ENCODE measurements at places on chromosomes 1 and 21.

DNA sequence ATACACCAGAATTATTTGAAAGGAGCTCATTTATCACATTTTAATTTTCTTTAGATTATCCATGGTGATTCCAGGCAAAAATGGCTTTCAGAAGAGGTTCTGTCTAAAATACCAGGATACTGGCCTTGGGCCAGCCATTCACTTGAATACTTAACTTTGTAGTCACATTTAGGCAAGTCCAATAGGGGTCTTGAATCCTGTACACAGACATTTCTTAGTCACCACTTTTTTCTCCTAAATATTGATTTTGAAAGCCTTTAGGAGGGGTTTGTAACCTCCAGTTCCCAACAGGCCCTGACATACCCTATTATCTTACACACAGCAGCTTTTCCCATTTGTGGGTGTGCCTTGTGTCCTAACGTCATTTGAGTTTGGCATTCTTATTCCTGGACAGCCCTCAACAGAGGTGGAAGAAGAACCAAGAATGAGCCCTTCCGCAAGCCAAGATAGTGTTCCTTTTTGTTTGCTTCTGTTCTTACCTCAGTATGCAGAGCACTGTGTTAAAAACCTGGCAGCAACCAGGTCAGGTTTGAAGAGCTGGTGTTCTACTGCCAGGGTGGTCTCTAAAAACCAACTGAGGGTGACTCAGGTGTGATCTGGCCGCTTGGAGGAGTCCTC lies 19.5 kb downstream of the MAP3K7CL start:
- peak; percentile 81 for DNase-seq

DNA sequence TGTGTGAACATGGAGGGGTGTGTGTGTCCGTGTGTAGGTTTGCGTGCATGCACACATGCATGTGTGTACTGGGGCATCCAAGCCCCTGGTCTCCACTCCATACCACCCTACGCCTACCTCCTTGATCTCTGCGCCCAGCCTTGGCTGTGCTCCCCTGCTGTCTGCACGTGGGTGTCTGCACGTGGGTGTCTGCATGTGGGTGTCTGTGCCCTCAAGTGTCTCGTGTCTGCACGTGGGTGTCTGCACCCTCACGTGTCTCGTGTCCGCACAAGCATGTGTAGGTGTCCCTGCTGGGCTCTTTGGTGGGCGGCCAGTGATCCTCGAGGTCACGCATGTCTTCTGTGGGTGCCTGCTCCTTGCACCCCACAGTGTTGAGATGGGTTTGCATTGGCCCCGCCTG lies 21.1 kb downstream of the RNF223 start:
- DNase-seq: no peak

GRCh38 chr21:35645991-35646390 lies 414.3 kb downstream of the SETD4 start:
- DNase-seq: no peak

DNA sequence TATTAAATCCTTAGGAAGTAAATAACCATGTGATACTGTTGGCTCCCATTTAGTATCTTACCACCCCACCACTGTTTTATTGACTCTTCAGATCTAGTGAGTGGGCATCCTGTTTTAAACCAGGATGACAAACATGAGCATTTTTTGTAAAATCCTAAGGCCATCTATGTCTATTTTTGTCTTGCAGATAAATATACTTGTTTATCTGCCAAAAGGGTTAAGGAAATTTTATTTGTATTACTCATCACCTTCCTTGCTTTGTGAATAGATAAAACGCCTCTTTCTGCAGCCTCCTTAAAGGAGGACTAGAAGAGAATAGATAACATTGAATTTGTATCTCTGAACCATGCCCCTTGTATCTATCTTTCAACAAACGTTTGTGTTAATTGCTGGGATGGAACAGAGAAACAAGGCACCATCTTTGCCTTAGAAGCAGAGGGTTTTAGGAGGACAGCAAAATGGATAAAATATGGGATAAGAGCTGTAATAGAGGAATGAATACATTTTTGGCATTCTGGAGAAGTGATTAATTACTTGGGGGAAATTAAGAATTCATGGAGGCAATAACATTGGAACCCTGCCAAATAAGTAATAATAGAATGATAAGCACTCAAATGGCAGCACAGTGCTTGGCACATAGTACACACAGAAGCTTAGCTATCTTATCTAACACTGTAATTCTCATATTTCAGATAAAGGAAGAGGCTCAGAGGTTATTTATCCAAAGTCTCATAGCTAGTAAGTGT lies 14.7 kb downstream of the YTHDF2 start:
- DNase-seq: peak; percentile 61

- peak; percentile 60 for DNase-seq
These were observed 7.6 kb downstream of the EFHD2 start for GRCh38 chr1:15417059-15417934.

GRCh38 chr1:229199261-229200243 lies 71.4 kb upstream of the RAB4A start:
- DNase-seq: no peak

DNA sequence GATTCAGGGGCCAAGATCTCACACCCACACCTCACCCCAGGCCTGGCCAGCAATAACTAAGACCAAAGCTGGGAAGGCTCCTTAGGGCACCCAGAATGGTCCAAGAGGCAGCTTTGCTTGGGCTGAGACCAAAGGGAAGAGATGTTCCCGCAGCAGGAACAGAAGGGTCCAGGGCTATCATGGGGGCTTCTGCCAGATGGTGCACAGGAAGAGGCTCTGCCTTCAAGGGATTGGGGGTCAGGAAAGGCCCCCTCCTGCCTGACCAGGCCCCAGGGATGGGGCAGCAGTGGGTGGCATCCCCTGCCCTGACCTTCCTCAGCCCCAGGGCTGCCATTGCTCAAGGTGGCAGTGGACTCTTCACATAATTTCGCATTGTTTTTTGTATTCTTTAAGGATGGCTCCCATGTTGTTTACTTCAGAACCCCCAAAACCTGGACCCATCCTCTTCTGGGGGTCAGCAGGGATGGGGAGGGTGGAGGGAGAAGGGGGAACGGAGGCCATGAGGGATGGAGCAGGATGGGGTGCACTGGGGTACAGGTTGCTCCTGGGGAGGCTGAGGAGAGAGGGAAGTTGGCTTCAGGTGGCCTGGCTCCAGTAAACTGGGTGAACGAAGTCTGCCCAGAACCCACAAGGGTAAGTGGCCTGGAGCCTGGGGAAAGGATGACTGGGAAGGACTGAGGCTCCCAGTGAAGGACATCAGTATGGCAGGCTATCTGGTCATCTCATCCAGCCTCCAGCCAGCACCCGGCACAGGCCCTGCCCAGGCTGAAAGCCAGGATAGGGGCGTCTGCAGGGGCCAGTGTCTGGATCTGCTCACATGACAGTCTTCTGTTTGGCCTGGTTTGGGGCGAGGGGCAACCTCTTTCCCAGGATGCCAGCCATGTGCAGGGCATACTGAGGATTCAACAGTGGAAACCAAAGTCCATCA lies 2.6 kb upstream of the NADK start:
- DNase-seq: no peak

- no peak for DNase-seq
These were observed 18.2 kb downstream of the COQ8A start for GRCh38 chr1:226958300-226958699.

DNA sequence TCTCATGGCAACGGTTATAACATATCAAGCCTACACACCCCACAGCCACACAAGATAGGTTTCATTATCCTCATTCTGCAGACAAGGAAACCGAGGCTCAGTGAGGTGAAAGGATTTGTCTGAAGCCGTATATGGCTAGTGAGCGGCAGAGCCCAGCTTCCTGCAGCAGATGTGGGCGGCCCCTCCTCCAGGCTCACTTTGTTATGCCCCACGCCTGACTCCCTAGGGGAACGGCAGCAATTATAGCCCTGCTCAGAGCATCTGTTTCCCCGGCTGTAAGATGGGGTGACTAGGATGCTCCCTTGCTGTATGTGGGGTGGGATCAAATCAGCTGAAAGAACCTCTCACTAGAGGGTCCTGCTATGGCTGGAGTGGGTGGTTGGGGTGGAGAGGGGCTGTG lies 22.1 kb downstream of the GRHL3 start:
- no peak for DNase-seq

DNA sequence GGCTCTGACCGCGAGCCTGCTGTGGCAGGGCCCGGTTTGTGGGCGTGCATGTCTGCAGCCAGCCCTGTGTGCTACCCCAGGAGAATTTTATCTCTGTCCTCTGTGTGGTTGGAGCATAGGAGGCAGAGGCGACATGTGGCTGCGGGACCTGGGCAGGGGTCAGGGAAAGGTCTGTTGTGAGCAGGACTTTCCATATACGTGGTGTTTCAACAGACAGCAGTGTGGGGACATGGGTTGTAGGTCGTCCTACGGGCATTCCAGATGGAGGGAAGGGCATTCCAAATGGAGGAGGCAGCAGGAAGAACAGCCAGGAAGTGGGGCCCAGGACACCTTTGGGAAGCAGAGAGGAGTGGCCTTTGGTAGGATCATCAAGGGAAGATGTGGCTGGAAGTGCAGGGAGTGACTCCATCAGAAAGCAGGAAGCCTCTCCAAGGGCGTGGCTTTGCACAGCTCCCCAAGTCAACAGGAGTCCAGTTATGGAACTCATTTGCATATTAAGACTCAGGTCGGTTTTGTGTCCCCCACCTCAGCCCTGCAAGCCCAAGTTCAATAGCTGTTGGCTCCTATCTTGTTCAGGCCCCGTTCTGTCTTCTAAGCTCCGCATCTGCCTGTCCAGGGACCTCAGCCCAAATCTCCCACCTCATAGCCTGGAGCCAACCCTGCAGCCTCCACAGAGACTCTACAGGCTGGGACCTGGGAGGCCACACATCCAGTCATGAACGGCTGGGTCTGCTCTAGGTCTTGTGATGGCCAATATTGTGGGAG lies 309.1 kb downstream of the MATN1 start:
- no peak for DNase-seq

GRCh38 chr1:90387805-90388204 lies 329.3 kb downstream of the BARHL2 start:
- peak; percentile 19 for DNase-seq

DNA sequence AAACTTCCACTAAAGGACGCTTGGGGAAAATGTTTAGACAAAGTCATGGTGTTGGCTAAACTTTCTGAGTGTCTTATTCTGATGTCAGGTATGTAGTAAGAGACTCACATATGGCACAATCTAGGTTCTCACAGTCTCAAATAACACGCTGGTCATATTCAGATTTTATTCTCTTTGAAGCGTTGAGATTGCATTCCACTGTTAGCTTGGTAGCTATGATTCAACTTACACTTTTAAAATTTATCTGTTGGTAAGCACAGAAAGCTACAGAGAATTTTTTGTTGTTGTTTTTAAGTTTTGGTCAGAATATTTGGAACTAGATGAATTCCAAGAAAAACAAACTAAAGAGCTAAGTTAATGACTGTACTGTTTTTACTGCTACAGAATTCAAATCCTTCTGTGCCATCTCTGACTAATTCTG lies 126.7 kb downstream of the PRRX1 start:
- peak; percentile 13 for DNase-seq

- no peak for DNase-seq
These were observed 264.6 kb upstream of the B3GALT2 start for GRCh38 chr1:193451001-193451400.

DNA sequence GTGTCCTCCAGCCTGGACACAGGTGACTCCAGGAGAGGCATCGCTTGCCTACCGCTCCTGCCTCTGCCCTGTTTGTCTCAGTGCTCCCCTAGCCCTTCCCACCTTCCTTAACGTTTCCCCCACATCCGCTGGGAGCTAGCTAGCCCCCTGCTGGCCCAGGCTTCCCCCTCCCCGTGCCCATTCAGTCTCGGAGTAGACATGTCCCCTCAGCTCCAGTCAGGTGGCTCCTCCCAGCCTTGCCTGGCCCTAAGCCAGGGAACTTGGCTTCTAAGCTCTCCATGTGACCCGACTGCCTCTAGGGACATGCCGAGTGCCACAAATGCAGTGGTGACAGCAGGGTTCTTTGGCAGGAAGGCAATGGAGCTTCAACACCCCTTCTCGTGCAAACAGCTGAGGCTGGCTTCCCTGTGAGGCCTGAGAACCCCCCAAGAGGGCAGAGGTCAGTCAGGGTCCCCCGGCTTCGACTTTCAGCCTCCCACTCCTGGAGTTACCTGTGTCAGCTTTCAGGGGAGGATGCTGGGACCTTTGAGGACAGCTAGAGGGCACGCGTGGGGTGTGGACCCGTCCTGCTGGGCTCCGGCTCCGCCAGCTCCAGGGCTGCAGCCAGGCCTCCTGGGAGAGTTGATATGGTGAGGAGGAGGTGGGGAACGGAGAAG lies 16.2 kb downstream of the DRAXIN start:
- no peak for DNase-seq

DNA sequence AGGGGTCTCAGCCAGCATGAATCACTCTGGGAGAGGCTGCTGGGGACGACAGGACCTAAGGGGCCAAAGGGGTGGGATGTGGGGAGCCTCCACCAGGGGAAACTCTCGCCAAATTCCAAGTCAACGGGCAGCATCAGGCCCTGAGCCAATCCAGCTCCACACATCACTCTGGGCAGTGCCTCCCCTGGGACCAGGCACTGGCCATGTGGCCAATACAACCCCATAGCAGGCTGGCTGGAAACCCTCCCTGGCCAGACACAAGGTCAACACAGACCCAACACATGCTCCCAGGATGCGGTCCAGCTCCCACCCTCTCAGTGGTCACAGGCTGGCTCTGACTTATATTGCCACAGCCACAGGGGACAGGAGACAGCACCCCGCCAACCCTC lies 60.0 kb downstream of the MEGF6 start:
- no peak for DNase-seq

DNA sequence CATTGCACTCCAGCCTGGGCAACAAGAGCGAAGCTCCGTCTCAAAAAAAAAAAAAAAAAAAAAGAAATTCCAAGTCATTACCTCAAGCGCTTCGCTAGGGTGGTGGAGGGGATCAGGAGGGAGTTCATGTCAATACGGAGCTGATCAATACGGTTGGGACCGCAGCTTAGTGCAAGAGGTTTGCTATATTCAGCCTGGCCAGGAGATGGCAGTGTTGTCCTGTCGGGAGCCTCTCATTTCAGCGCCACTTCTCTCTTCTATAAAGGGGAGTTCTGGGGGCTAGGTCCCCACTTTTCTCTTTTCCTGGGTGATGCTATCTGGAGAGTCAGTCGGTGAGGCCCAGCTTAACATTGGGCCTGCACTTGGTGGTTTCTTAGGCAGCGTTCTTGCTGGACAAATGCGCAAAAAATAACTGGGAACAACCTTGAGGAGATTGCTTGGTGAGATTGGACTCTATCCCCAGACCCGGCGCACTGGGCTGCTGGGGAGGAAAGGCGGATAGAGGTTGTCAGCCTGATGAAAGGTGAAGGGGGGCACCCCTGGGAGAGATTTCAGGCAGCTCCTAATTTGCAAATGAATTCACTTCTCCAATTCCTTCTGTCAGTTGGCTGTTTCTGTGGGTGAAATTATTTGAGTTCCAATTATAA lies 40.4 kb downstream of the KIAA0040 start:
- peak; percentile 17 for DNase-seq

DNA sequence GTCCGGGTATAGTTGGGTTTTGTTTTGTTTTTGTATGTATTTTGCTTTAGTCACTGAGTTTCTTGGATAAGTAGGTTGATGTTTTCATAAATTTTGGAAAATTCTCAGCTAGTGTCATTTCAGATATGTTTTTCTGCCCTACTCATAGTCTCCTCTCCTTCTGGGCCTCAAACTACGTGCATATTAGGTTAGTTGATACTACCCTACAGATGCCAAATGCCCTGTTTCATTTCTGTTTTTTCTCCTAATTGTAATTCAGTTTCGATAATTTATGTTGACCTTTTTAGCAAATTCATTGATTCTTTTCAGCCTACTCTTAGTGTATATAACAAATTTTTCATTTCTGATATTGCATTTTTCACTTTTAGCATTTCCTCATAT lies 268.6 kb upstream of the RGS18 start:
- DNase-seq: no peak
